GM23338 (cell line): ENCODE measurements at places on chromosomes 2 and 18. TPM values are rescaled to one million over a fixed set of nuclear protein-coding genes. Genes with fewer than 3 reads are reported as not detected.

- H3K4me3 ChIP-seq, result no peak overlapping the region
- no peak overlapping the region for H3K27ac ChIP-seq
Measured at GRCh38 chr2:118718921-118719320, 128.5 kb downstream of the EN1 start.

DNA sequence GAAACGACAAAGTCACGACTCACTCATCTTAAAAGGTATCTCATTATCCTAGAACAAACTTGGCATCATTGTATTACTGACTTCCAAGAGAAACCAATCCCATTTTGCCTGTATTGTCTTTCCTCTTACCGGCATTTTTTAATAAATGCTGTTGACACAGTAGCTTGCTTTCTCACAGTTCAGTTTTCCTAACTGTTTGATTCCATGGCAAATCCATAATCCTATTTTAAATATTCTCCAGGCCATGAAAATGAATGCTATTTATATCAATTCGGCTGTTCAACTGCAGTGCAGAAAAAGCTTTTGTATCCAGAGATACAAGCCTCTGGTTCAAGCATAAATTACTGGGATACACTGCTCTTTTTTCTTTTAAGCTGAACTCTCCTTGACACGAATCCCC, 1241.9 kb downstream of the DPP10 start:
- H3K27ac ChIP-seq, result no peak overlapping the region
- no peaks in the 10 kb centered on the region for H3K4me1 ChIP-seq
- DNase-seq, result no peak
- H3K36me3 ChIP-seq, result no peaks in the 10 kb centered on the region

GRCh38 chr2:37323781-37324535, 675 bp downstream of the PRKD3 start:
- peak overlapping the region; percentile 91 for H3K4me3 ChIP-seq
- peaks cover 27% of the 10 kb centered on the region for H3K4me1 ChIP-seq
- peak overlapping the region; percentile 64; the same call in 1 of the 2 replicates for H3K27ac ChIP-seq
- peaks cover 3% of the 10 kb centered on the region; the same call in 1 of the 2 replicates for H3K36me3 ChIP-seq
- peaks cover 24% of the 10 kb centered on the region for H3K27me3 ChIP-seq

DNA sequence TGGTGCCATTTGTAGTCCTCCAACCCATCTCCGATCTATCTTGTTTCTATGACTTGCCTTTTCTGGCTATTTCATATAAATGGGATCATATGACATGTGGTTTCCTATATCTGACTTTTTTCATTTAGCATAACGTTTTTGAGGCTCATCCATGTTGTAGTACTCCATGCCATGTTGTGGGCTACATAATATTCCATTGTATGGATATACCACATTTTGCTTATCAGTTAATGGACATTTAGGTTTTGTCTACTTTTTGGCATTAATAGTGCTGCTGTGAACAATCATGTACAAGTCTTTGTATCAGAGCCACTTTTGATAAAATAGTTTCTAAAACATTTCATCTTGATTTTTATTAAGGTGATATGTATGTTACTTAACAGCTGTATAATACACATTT, 7.4 kb downstream of the CEBPZOS start:
- H3K4me1 ChIP-seq, result peaks cover 36% of the 10 kb centered on the region
- H3K27me3 ChIP-seq, result no peaks in the 10 kb centered on the region
- peaks cover 55% of the 10 kb centered on the region for H3K36me3 ChIP-seq

GRCh38 chr2:141796449-141796848, 334.4 kb downstream of the LRP1B start:
- H3K36me3 ChIP-seq, result no peaks in the 10 kb centered on the region
- no peak for DNase-seq
- H3K4me1 ChIP-seq, result peaks cover 4% of the 10 kb centered on the region; the same call in 1 of the 2 replicates
- no peaks in the 10 kb centered on the region for H3K27me3 ChIP-seq
- no peak overlapping the region for H3K4me3 ChIP-seq
- H3K27ac ChIP-seq, result no peak overlapping the region

- no peaks in the 10 kb centered on the region for H3K36me3 ChIP-seq
- no peak overlapping the region for H3K4me3 ChIP-seq
- no peak for DNase-seq
- no peak overlapping the region for H3K27ac ChIP-seq
Measured at GRCh38 chr2:71240794-71241193, 13.9 kb upstream of the PAIP2B start.

Gene PRSS56
- 0.31 TPM in 1 of 2 replicates, not detected in the other for total RNA-seq

Gene SERPINB4
- 1.1 and 1.2 TPM in 2 replicates for total RNA-seq

Gene FOXI3
- total RNA-seq, result 11.8 and 13.3 TPM in 2 replicates

Gene NEUROD1
- total RNA-seq, result not detected in 2 replicates

Gene SERPINB12
- total RNA-seq, result not detected in 2 replicates
